Smooth muscle cell of bladder (primary cell): ENCODE measurements at places on chromosomes 3 and 15. TPM values are rescaled to one million over a fixed set of nuclear protein-coding genes. Genes with fewer than 3 reads are reported as not detected.

The IRAK2 gene
- total RNA-seq = 3.8 and 5.5 TPM in 2 replicates

The BCL2A1 gene
- 2.7 and 9.3 TPM in 2 replicates for total RNA-seq

The CDHR4 gene
- under 0.01 and 0.14 TPM in 2 replicates for total RNA-seq

The PAK6 gene
- total RNA-seq = not detected in 2 replicates

The ANXA2 gene
- total RNA-seq = 1,975 and 2,506 TPM in 2 replicates

The PCOLCE2 gene
- total RNA-seq = 60.7 and 197 TPM in 2 replicates

The CFAP100 gene
- total RNA-seq = not detected in 2 replicates

The OSBPL10 gene
- 9.1 and 13.5 TPM in 2 replicates for total RNA-seq

The GATM gene
- 0.14 and 0.55 TPM in 2 replicates for total RNA-seq
